ENCODE measurements at places on chromosomes 3 and 15.

DNA sequence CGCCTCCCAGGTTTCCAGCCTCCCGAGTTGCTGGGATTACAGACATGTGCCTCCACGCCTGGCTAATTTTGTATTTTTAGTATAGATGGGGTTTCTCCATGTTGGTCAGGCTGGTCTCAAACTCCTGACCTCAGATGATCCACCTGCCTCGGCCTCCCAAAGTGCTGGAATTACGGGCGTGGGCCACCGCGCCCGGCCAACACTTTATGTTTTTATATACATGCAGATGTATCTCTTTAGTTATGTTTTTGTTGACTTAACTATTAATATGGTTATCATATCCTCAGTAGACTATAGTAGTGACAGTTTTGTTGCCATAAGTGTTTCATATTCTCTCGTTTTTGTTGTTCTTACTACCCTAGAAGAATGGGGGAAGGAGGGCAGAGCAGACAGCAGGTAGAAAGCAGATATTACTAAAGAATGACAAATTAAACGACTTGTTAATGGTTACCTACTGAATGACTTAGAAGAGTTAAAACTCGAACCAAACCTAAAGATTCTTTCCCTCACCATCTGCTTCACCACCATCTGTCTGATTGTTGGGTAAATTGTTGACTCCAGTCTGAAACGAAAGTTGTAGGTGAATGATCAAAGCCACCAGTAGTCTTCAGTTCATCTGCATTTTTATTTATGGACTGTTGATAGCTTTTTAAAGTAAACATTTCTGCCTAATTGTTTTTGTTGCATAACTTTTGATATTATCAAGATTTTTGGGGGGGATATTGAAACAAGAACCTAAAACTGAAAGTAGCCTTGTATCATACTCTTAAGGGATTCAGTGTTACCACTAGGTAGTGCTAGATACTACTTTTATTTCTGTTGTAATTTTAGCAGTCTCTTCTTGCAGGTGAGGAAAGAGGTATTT, 89.3 kb downstream of the RASA2 start:
- no peak for DNase-seq

DNA sequence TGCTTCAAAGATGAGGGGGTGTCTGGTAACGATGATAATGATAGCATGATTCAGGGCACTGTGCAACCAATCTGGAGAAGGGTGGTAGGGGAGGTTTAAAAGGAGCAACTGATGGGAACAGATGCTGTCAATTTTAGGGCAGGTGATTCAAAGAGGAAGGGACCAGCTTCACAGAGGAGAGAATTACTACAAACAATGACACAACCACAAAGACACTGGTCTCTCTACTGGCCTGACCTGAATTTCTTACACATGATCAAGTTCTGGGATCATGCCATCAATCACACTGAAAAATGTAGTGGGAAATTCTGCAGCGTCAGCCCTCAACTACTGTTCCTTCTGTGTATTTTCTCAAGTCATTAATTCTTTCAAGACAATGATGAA, 2.6 kb upstream of the CDV3 start:
- no peak for DNase-seq

DNA sequence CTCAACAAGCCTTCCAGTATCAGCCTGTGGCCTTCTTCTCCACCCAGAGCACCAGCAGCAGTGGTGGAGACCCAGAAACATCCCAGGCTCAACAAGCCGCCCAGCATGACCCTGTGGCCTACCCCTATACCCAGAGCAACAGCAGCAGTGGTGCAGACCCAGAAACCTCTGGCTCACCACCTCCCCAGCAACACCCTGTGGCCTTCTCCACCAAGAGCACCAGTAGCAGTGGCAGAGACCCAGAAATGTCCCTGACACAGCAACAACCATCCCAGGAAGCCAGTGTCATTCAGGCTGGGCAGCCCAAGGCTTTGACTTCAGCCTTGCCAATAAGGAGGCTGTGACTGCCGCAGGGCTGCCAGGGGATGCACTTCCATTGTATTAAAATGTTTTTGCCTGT, 16.3 kb upstream of the EMC3 start:
- DNase-seq = no peak

GRCh38 chr3:116863822-116864589, 154.4 kb downstream of the TUSC7 start:
- peak; percentile 46 for DNase-seq

DNA sequence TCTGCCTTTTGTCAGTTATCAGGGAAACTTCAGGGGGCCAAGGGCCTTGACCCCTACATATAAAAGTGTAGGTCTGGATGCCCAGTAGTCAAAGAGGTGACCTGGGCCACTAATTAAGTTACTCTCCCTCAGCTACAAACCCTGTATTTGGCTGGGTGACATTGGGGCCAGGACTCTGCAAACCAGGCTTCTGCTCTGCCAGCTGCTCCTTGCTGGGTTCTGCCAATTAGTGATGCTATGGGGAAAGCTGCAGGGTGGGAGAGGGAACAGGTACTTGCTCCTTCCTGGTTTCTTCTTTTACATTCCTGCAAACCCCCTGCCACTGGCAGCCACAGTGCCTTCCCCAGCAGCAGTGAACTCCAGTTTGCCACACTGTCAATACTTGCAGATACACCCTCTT, 179.2 kb downstream of the CADPS start:
- no peak for DNase-seq

GRCh38 chr15:59340325-59340724, 32.3 kb downstream of the MYO1E start:
- no peak for DNase-seq

- DNase-seq = no peak
These were observed 7.7 kb upstream of the RFTN1 start for GRCh38 chr3:16520970-16521881.

DNA sequence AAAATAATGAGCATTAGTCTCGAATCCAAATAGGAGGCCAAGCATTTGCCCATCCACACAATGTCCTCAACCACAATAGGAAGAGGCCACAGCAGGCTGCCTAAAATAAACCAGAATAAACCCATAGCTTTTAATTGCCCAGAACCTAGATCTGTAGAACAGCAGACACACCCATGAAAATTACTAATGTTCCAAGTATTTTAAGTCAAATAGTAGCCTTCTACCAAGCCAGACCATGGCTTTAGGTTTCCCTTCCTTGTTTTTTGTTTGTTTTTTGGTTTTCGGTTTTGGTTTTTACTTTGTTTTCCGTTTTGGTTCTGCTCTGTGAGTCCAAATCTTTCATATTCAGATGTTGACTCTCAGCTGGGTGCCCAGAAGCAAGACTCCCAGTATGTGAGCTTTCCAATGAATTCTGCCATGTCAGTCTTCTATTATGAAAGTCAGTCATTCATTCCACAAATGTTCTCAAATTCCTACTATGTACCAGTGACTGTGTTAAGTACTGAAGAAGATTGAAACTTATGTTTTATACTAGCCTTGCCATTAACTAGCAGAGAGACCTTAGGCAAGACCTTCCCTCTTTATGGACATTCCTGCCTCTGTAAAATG, 57.8 kb upstream of the BOC start:
- DNase-seq = no peak

DNA sequence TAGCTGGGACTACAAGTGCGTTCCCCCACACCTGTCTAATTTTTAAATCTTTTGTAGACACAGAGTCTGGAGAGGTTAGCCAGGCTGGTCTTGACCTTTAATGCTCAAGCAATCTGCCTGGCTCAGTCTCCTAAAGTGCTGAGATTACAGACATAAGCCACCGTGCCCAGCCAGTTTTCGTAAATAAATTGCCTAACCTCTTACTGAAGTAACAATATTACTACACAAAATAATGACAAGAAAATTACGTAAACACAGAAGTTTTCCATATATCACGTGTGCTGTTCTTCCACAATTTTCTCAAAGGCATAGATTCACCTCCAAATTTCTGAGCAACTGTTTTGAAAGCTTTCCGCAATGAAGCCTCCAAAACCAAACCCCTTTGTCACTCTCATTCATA, 58.1 kb upstream of the PROK2 start:
- no peak for DNase-seq

- DNase-seq = no peak
These were observed 563.0 kb upstream of the CCDC54 start for GRCh38 chr3:106814231-106814630.

DNA sequence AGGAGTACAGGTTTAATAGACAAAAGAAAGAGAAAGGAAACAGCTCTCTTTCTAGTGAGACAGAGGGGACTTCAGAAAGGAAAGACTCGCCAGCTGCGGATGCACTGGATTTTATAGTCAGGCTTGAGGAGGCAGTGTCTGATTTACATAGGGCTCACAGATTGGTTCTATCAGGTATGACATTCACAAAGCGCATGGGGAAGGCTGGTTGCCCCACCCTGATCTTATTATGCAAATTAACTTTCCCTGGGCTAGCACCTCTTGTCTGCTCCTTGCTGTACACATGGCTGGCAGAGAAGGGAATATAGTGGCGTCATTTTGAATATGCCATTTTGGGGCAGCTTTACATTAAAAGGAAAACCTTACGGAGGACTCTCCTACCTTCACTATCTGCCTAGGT, 938.4 kb upstream of the SEMA6D start:
- no peak for DNase-seq

DNA sequence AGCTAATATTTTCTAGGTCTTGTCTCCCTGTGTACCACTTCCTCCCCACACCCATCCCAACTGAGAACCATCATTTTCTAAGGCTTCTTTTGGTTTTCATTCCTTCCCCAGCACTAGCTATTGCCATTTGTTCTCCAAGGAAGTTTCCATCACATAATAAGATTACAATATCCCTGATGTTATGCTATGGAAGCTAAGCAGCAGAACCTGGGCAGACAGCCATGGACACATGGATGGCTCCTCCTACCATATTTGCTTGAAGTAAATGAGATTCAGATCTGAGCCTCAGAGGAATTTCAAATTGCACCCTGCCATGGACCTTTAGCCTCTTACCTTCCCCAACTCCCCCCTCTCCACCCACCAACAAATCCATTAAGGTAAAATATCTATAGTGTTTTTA, 31.5 kb downstream of the GASK1A start:
- no peak for DNase-seq

DNA sequence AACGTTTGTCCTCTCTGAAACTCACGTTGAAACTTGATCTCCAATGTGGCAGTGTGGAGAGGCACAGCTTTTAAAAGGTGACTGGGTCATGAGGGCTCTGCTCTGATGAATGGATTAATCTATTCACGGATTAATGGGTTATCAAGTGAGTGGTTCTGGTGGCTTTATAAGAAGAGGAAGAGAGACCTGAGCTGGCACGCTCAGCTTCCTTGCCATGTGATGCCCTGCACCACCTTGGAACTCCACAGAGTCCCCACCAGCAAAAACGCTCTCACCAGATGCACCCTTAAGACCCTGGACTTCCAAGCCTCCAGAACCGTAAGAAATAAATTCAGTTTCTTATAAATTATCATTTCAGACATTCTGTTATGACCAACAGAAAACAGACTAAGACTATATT, 2.6 kb downstream of the PPP1R2 start:
- DNase-seq = no peak

DNA sequence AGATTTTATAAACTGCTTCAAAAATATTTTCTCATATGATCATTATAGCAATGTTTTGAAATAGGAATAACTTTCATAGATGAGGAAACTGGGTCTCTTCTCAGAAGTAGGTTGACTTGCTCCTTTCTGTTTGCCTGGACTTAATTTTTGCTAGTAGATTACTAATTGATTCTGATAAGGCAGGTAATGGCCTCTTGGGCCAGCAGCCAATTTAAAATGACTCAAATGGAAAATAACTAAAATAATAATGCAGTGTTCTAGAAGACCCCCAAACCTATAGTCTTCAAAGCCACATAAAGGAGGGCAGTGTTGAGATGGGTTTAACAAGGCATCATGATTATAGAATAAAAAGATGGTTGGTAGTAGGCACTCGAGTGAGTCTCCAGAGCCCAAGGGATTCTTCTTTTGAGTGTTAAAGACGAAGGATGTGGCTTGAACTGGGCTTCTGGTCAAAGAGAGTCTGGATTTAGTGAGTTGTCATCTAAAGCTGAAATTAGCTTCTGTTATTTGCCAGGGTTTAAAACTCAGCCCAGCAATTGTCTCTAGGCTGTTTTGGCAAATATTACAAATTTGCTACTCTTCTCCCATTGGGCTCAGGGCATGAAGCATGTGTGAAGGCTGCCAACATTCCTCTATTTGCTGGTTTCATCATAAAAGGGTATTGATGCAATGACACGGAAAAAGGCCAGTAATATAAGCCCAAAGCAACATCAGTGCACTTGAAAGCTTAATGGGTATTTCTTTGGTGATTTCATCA, 297.1 kb upstream of the MEIS2 start:
- DNase-seq = no peak

GRCh38 chr15:47639042-47639441, 78.3 kb upstream of the SEMA6D start:
- no peak for DNase-seq

GRCh38 chr3:58144478-58145325, 66.1 kb downstream of the DNASE1L3 start:
- DNase-seq = no peak

DNA sequence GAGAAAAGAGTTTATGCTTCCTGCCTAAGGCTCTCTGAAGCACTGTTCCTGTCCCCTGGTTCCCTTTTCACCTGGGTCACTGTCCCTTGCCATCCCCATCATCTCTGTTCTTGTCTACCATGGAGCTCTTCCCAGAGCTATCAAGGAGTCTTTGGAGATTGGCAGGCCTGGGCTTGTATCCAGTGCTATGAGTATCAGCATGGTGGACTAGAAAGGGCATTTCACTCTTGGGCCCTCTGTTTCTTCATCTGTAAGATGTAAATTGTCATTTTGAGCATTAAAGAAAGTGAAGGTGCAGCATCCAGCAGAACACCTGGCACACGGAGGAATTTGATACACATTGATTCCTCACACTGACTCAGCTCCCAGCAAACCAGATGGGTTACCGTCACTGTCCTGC, 388.2 kb downstream of the CACNA2D3 start:
- DNase-seq = no peak

GRCh38 chr15:75069301-75069925, 46.0 kb downstream of the PPCDC start:
- DNase-seq = no peak

DNA sequence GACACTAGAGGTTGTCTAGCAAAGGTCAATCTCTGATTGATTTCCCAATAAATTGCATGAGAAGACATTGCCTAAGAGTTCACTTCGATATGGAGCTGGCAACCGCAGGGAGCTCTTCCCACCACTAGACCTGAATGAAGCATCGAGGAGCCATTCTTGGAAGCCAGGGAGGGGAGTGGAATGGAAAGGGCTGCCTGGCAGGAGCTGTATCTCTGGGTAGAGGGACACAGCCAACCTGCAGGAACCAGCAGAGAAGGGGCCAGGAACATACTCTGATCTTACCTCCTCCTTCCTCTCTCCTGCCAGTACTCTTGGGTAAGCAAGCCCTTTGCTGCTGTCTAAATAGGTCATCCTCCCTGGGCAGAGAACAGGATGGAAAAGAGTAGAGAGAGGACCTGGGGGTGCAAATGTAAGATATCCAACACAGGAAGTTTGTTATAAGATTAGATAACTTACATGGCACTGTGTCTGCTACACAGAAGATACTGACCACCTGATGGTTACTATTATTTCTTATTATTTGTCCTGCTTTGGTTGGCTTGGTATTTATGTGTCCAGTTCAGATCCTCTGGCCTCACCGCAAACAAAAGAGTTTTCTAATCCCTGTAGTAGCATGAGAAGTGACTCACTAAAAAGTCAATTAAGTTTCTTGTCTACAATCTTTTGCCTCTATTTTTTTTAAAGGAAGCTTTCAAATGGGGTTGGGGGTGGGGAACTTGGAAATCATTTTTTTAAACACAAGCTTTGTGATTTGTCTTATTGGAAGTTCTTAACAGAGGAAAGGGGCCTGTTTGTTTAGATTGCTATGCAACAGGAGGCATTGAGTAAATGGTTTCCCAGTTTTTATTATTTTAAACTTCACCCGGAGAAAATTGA, 156.7 kb upstream of the TSC22D2 start:
- DNase-seq = no peak

Data from NCI-H2081 treated with DMSO at 0.1 percent for 48 hours (cell line).